Activated CD8-positive, alpha-beta T cell treated with anti-CD3 and anti-CD28 coated beads for 36 hours (primary cell): ENCODE measurements at places on chromosomes 4 and X. TPM values are rescaled to one million over a fixed set of nuclear protein-coding genes. Genes with fewer than 3 reads are reported as not detected.

GRCh38 chr4:11700751-11701226 is 272.1 kb upstream of the HS3ST1 start:
- no peak for DNase-seq
- H3K4me1 ChIP-seq: no peaks in the 10 kb centered on the region
- no peak overlapping the region for H3K4me3 ChIP-seq

- H3K36me3 ChIP-seq: no peaks in the 10 kb centered on the region
- DNase-seq: peak; percentile 74
- H3K4me1 ChIP-seq: no peaks in the 10 kb centered on the region
- no peaks in the 10 kb centered on the region for H3K27me3 ChIP-seq
- no peak overlapping the region for H3K4me3 ChIP-seq
Observed at GRCh38 chrX:18390941-18391538, 34.4 kb upstream of the CDKL5 start.

GRCh38 chrX:38154818-38155217 is 65.9 kb downstream of the SRPX start:
- H3K27ac ChIP-seq: no peak overlapping the region
- H3K27me3 ChIP-seq: peaks cover 1% of the 10 kb centered on the region
- no peak for DNase-seq
- H3K4me1 ChIP-seq: no peaks in the 10 kb centered on the region

DNA sequence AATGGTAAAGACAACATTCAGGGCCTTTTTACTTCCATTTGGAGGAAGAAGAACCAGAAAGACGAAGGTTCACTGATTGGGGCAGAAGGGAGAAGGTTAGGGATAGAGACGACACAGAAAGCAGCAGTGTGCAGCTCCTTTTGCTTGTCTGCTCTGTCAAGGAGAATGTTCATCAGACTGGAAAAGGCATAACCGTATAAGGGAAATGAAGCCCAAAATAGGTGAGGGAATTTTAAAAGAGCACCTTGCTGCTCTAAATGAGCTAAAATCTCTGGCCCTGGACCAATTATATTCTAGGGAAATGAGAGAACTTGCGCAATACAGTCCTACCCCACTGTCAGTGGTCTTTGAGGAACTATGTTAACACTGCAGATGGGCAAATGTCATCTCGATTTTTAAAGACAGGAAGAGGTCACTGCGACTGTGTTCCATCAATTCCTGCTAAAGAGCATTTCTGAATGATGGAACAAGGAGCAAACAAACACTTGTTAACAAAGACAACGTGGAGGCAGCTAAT is 909.8 kb upstream of the FTHL17 start:
- H3K36me3 ChIP-seq: no peaks in the 10 kb centered on the region
- no peak overlapping the region for H3K27ac ChIP-seq
- H3K4me3 ChIP-seq: no peak overlapping the region
- DNase-seq: no peak
- no peaks in the 10 kb centered on the region for H3K4me1 ChIP-seq

DNA sequence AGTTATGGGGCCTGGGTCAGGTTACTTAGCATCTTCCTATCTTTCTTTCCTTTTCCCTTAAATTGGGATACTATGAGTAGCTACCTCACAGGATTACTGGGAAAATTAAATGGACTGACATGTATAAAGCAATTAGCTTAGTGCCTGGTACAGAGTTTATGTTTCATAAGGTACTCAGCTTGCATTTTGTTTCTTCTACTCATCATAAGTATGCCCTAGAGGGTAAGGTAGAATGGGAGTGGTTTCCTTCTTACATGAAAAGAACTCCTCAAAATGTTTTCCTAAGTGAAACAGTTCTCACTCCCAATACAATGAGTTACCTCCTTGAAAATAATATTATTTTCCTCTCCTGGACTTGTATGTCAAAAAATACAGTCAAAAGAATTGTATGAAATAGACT is 75.7 kb downstream of the NPFFR2 start:
- H3K27me3 ChIP-seq: peaks cover 2% of the 10 kb centered on the region
- H3K4me1 ChIP-seq: peaks cover 4% of the 10 kb centered on the region
- H3K4me3 ChIP-seq: no peak overlapping the region
- DNase-seq: no peak
- H3K36me3 ChIP-seq: no peaks in the 10 kb centered on the region

GRCh38 chr4:86876894-86877685 is 15.1 kb downstream of the C4orf36 start:
- H3K4me1 ChIP-seq: no peaks in the 10 kb centered on the region
- no peak for DNase-seq
- H3K27ac ChIP-seq: no peak overlapping the region
- H3K4me3 ChIP-seq: no peak overlapping the region

DNA sequence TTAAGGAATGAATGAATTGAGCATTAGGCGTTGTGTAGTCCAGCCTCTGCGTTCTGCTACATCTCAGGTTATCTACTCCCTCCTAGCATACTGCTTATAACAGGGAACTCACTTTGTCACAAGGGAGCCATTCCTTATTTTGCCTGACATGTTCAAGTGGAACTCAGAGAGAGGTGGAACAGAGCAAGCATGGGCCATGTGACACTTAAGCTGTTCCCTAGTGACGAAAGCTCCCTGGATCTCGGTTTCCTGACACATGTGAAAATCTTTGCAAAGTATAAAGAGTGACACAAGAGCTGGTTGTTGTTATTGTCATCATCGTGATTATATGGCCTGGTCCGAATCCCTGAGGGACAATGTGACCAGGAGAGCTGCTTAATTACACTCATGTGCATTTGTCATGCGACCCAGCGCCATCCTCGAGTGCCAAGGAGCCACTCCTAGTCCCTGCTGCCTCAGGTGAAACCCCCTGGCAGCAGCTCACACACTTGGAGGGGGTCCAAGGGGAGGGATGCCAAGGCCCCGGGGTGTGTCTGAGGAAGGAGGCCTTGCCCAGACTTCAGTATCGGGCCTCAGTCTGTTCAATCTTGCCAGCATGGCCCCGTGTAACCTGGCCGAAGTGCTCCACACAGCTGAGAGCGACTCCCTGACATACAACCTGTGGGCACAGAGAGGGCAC is 98.5 kb upstream of the MAP3K15 start:
- peaks cover 27% of the 10 kb centered on the region for H3K4me1 ChIP-seq
- no peak overlapping the region for H3K27ac ChIP-seq
- no peak for DNase-seq
- H3K27me3 ChIP-seq: no peaks in the 10 kb centered on the region
- H3K36me3 ChIP-seq: peaks cover 7% of the 10 kb centered on the region

- no peak overlapping the region for H3K27ac ChIP-seq
- H3K27me3 ChIP-seq: peaks cover 2% of the 10 kb centered on the region
- DNase-seq: no peak
- H3K4me3 ChIP-seq: no peak overlapping the region
- H3K4me1 ChIP-seq: no peaks in the 10 kb centered on the region
Observed at GRCh38 chr4:14410516-14410915, 591.8 kb upstream of the CPEB2 start.

DNA sequence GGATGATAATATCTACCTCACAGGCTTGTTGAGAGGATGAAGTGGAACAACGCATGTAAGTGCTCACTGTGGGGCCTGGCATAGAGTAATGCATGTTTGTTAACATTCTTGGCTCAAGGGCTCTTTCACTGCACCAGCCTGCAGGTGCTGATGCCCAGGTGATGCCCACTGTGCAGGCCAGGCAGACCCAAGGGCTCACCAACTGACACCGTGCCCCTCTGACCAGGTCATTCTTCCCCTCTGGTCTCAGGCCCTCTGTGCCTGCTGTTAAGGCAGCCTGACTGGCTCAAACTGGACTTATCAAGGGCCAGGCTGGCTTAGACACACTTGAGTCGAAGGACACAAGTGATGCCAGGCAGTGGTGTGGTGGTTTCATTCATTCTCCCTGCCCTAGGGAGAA is 90.5 kb downstream of the PJA1 start:
- H3K4me1 ChIP-seq: no peaks in the 10 kb centered on the region
- no peaks in the 10 kb centered on the region for H3K27me3 ChIP-seq
- no peak overlapping the region for H3K27ac ChIP-seq

GRCh38 chrX:132853040-132853439 is 105.4 kb downstream of the HS6ST2 start:
- H3K36me3 ChIP-seq: no peaks in the 10 kb centered on the region
- H3K4me3 ChIP-seq: no peak overlapping the region
- peaks cover 6% of the 10 kb centered on the region for H3K4me1 ChIP-seq
- no peak for DNase-seq

GRCh38 chr4:6573986-6574746 is 823 bp upstream of the MAN2B2 start:
- peak overlapping the region; percentile 79 for H3K4me3 ChIP-seq
- peak overlapping the region; percentile 75 for H3K27ac ChIP-seq
- H3K27me3 ChIP-seq: no peaks in the 10 kb centered on the region
- peak; percentile 26 for DNase-seq
- H3K4me1 ChIP-seq: peaks cover 4% of the 10 kb centered on the region

- H3K4me1 ChIP-seq: peaks cover 82% of the 10 kb centered on the region
- peaks cover 68% of the 10 kb centered on the region for H3K36me3 ChIP-seq
- no peak overlapping the region for H3K4me3 ChIP-seq
- no peaks in the 10 kb centered on the region for H3K27me3 ChIP-seq
Observed at GRCh38 chr4:82360298-82361177, 13.3 kb downstream of the HNRNPD start.

GRCh38 chr4:24980064-24980690 is 50.6 kb downstream of the LGI2 start:
- H3K36me3 ChIP-seq: no peaks in the 10 kb centered on the region
- H3K27me3 ChIP-seq: peaks cover 23% of the 10 kb centered on the region
- H3K27ac ChIP-seq: no peak overlapping the region
- peaks cover 9% of the 10 kb centered on the region for H3K4me1 ChIP-seq
- DNase-seq: peak; percentile 61

DNA sequence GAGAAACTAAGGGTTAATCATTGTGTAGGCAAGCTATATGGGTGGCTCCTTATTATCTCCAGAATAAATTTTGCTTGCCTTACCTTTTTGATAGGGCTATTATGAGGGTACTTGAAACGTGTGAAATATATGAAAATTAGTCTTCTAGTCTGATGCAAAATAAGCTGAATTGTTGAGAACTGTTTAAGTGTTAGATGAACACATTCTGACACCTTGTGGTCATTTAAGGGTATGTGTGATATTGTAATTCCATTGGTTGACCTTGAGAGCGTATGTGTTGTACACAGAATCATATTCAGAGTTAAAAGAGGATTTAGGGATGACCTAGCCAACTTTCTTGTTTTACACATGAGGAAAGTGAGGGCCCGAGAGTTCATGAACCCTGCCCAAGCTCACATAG is 44.6 kb upstream of the LINC00632 start:
- no peaks in the 10 kb centered on the region for H3K27me3 ChIP-seq
- no peaks in the 10 kb centered on the region for H3K4me1 ChIP-seq
- H3K27ac ChIP-seq: no peak overlapping the region

- peaks cover 4% of the 10 kb centered on the region for H3K27me3 ChIP-seq
- no peak overlapping the region for H3K4me3 ChIP-seq
- H3K27ac ChIP-seq: no peak overlapping the region
- DNase-seq: no peak
- H3K4me1 ChIP-seq: peaks cover 18% of the 10 kb centered on the region
Observed at GRCh38 chr4:88014386-88014905, 7.0 kb downstream of the PKD2 start.

DNA sequence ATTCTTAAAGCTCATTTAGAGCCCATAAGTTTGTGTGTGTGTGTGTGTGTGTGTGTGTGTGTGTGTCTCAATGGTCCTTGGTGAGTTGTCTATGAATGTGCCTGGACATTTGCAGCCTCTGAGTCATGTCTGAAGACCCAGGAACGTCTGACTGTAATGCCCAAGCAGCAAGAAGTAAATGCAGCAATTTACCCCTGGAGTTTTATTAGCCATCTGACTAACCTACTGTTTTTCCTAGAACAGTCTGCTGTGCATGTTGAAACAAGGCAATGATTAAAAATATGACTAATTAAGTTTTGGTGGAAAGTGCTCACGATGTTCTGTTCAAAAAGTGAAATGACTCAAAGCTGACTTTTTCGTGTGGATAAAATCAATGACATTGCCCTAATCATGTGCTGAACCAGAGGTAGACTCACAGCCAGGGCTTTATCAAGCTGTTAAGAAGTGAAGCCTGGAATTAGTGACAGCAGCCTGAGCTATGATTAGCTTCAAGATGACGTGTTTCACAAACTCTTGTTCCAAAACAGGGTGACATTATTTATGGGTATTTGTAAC is 201.6 kb downstream of the CPE start:
- H3K36me3 ChIP-seq: no peaks in the 10 kb centered on the region
- no peak overlapping the region for H3K27ac ChIP-seq
- no peaks in the 10 kb centered on the region for H3K27me3 ChIP-seq
- H3K4me3 ChIP-seq: no peak overlapping the region
- H3K4me1 ChIP-seq: no peaks in the 10 kb centered on the region

DNA sequence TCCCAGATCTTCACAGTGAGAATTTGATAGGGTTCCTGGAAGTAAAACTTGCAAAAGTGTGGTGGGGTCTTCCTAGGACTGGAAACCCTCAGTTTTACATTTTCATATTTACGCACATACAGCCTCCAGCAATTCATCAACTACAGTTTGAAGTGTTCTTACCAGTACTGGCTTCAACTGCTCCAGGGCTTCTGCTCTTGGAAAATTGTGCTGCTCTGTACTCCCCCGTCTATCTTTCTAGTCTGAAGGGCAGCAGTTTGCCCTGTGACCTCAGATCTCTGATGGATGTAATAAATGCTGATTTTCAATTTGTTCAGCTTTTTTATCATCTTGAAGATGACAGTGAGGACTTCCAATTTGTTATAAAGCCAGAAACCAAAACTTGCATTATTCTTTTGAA is 458.9 kb upstream of the FSTL5 start:
- H3K27ac ChIP-seq: no peak overlapping the region
- H3K27me3 ChIP-seq: no peaks in the 10 kb centered on the region
- H3K4me3 ChIP-seq: no peak overlapping the region

- DNase-seq: no peak
- no peak overlapping the region for H3K27ac ChIP-seq
- no peaks in the 10 kb centered on the region for H3K27me3 ChIP-seq
- H3K4me1 ChIP-seq: no peaks in the 10 kb centered on the region
Observed at GRCh38 chr4:124504431-124504830, 208.1 kb downstream of the ANKRD50 start.

DNA sequence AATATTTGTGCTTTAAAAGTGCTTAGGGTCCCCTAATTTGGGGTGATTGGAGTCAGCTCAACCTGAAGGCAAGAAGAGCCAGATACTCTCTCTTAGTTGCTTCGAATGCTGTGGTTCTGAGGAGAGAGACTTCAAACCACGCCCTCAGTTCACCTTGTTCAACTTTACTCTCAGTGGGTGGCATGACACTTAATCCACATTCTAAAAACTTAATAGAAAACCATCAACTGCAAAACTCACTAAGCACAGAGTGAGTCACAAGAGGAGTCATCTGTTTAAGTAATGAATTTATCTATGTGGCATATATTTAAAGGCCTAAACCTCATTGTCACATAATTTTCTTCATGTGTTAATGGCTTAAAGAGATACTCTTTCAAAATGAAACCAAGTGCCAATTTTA is 99.5 kb upstream of the SLC4A4 start:
- DNase-seq: no peak
- no peak overlapping the region for H3K27ac ChIP-seq
- no peaks in the 10 kb centered on the region for H3K36me3 ChIP-seq
- H3K4me3 ChIP-seq: no peak overlapping the region

- no peak overlapping the region for H3K4me3 ChIP-seq
- no peaks in the 10 kb centered on the region for H3K4me1 ChIP-seq
- H3K27ac ChIP-seq: no peak overlapping the region
- no peaks in the 10 kb centered on the region for H3K36me3 ChIP-seq
Observed at GRCh38 chrX:74521961-74522751, 92.3 kb downstream of the RLIM start.

AMTN gene
- total RNA-seq: not detected

CT47B1 gene
- not detected for total RNA-seq

HAND2 gene
- total RNA-seq: not detected

COX7B2 gene
- total RNA-seq: not detected

SMIM14 gene
- 2.0 TPM for total RNA-seq

STPG2 gene
- total RNA-seq: 0.18 TPM

TRIM75 gene
- not detected for total RNA-seq

PWWP3B gene
- total RNA-seq: not detected

NAA11 gene
- not detected for total RNA-seq

ARHGAP4 gene
- 128 TPM for total RNA-seq

ANK2 gene
- 3.2 TPM for total RNA-seq
